ENCODE measurements at places on chromosomes 12 and 14.

DNA sequence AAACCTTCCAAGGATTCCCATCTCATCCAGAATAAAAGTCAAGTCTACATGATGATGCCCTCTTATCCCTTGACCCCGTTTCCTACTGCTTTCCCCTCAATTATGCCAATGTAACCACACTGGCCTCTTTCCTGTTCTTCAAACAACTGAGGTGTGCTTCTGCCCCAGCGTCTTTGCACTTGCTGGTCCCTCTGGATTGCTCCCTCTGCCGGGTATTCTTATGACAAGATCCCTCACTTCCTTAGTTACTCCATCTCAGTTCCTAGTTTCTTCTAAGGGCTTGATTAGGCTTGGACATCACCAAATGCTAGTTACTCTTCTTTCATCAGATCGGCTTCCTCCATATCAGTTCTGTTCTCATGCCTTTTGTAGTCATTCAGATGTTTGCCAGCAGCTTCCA is 32.7 kb upstream of the PELI2 start:
- no peak for DNase-seq

DNA sequence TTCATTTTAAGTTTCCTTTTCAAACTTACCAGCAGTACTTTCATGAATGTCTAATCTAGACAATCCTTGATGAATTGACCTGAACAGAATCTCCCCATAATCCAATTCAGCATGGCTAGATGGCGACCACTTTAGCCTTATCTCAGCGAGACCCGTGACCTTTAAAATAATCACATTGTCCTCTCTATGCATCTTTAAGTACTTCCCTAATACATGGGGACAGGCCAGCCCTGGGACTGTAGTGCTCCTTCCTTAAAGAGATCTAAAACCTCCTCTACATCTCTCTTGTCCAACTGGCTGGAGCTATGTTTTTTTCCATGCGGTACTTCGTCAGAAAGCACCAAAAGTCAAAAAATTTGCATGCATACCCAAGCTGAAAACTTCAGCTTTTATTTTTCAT is 746.0 kb downstream of the VRK1 start:
- DNase-seq, result no peak

GRCh38 chr14:58191763-58192601 is 8.0 kb upstream of the ACTR10 start:
- no peak for DNase-seq

DNA sequence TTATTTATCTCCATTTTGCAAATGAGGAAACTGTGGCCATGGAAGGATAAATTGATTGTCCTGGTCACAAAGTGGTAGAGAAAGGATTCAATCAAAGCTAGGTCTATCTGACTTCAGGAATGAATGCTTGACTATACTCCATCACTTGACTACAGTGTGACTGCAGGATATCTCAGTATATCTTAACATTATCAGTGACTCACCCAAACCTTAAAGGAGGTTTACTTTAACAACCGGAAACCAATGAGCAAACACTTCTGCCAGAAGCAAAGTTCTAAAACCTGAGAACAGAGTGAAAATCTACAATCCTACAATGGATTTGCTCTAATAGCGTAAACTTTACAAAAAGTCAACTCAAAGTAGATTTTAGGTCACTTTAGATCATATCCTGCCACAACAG is 277.0 kb downstream of the CEP128 start:
- DNase-seq, result no peak

DNA sequence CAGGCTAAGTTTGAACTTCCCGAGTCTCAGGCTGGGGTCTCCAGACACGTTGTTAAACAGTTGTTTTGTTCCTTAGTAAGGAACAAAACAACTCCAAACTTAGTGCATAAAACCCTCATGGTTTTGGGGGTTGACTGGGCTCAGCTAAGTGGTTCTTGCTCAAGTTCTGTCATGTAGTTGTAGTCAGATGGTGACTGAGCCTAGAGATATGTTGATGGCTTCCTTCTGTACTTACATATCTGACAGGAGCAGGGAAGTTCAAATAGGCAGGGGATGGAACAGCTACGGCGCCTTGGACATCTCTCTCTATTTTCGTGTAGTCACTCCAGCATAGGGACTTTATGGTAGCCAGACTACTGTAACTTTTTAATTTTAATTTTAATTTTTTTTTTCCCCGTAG is 45.7 kb downstream of the SPATS2 start:
- no peak for DNase-seq

DNA sequence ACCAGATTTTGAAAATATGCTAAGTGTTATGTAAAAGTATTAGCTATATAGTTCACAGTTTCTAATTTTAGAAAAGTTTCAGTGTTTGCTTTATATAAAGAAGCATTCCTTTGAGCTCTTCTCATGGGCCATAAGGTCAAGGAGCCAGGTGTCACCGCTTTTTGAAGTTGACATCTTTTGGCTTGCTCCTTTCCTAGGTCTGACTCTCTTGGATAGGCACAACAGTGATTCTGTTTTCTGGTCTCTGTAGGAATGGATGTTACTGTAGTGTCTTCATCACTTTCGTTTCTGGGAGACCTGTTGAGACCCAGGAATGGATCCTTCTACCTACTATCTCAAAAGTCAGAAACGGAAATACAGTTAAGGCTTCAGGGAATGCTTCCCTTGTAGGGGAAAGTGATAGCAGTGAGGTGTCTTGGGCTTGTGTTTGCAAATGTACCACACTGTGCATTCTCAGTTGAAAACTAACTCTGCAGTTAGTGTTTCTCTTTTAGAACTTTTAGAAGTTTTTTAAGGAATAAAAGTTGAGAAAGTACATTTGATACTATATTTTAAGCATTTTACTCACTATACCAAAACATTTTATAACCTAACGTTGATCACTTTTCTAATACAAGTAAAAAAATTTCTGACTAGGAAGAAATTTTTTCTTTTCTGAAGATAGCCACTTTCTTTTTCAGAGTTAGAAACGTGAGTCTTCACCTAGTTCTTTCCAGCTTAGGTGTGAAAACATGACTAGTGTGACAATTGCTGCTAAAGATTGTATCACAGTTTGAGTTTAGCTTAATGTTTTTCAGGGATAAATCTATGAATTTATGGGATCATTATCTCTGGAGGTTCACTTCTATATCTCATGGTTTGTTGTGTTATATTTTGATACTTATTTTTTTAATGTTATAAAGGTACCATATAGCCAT is 20.8 kb downstream of the VRK1 start:
- DNase-seq, result no peak

DNA sequence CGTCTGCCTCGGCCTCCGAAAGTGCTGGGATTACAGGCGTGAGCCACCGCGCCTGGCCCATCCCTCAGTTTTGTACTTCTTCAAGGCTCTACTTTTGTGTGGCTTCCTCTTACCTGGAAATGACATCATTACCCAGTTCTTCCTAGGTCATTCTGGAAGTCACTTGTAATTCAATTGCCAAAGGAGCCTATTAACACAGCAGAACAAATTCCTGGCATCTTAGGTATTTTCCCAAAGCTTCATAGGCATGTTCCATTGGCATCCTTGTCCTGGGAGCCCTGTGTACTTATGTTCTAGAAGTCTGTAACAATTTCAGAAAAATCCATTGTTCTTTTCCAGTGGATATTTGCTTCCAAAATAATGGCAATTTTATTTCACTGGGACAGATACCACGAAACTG is 60.6 kb downstream of the DAAM1 start:
- no peak for DNase-seq

DNA sequence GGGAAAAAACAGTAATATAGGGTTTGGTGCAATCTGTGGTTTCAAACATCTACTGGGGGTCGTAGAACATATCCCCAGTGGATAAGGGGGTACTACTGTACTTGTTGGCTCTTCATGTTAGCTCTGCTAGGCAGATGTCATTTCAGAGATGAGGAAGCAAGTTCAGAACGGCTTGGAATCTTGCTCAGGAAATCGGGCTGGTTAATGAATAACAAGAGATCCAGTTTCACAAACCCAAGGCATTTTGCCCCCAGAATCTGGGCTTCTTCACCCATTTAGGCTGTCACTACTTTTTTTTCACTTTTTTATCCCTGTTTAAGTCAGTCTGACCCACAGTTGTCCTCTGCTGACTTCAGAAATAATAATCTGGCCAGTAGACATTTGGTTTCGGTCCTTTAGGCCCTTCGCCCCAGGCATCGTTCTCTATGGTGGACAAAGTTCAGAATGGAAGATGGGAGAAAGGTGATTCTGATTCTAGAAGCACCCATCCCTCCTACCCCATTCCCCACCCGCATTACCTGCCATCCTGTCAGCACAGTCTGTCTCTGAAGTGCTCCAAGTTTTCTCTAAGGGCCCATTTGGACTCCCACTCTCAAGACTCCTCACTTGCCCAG is 4.5 kb downstream of the SUOX start:
- no peak for DNase-seq

DNA sequence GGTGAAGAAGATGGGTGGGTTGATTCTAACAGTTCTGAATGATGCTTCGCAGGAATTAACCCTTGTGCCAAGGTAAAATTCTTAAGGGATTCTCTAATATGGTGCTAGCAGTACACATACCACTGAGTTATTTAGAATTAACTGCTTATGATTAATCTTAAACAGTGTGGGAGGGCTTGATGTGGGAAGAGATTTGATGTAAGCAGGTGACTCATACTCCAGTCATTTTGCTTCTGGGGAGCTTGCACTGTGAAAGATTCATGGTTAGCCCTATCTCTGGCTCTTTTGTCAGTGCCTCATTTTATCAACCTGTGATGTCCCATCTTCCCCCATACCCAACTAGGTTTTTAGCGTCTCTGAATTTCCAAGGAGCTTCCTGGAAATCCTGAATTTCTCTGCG is 83.8 kb downstream of the NRXN3 start:
- no peak for DNase-seq

GRCh38 chr12:52884526-52885293 is 20.2 kb downstream of the KRT8 start:
- DNase-seq, result peak; percentile 82

GRCh38 chr12:46362895-46363581 is 9.5 kb downstream of the SLC38A2 start:
- DNase-seq, result no peak

GRCh38 chr14:59275668-59276067 is 87.2 kb downstream of the DAAM1 start:
- no peak for DNase-seq

DNA sequence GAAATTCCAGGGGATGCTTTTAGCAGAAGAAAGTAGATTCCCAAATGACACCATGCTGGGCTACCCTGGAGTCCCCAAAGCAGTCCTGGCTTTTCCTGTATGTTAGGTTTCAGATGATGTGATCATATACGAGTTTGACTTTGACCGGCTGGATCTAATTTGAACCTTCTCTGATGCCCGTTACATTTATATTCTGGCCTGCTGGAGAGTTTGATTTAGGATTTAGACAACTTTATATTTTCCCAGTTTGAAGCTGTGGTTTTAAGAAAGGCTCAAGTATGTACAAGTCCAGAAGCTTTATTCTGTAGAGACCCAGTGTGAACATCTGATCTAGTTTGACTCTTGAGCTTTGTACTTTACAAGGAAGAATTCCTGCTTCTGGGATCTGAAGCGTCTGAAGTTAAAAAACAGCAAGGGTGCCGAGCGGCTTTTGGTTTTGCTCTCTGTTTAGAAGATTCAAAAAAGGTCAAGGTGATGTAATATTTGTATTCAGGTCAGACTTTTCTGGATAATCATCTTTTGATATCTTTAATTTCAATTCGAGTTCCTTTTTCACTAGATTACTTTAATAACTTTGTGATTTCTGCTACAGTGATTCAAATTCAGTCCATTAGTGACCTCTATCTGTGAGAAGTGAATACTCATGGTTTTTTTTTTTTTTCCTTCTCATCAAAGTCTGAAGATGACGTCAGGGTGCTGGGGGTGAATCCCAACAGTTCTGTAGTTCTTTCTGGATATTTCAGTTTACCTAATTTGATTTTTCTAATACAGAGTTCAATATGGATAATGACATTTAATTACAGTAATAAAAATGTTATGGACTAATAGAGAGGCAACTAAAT is 6.3 kb downstream of the FLRT2 start:
- DNase-seq, result no peak

- no peak for DNase-seq
Measured at GRCh38 chr12:113983777-113984448, 17.8 kb upstream of the RBM19 start.

DNA sequence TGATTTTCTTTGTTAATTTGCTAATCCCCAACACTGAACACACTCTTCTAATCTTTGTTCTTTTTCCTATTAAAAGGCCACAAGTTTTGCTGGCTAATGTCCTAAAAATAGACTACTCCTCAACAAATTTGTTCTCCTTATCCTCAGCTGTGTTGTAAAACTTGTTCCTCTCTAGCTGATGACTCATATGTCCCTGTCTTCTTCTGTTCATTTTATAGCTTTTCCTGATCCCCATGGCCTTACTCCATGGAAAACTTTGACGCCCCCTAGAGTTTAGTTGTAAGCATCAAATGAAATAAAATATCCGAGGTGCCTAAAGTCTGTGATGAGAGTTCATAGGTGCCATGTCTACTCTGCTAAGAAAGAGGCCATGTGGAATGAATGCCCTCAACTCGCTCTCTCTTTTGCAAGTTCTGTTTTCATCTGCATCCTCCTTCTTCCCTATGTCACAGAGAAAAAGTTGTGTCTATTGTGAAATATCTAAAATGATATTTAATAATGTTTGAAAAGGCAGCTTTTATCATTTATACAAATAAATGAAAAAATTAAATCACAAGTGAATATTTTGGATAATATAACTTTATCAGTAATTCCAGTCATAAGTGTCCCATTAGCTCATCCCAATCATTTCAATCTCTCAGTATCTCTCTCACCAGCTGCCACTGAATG is 237.9 kb downstream of the IPO8 start:
- DNase-seq, result no peak

GRCh38 chr12:38163442-38163801 is 153.2 kb upstream of the ALG10B start:
- no peak for DNase-seq

DNA sequence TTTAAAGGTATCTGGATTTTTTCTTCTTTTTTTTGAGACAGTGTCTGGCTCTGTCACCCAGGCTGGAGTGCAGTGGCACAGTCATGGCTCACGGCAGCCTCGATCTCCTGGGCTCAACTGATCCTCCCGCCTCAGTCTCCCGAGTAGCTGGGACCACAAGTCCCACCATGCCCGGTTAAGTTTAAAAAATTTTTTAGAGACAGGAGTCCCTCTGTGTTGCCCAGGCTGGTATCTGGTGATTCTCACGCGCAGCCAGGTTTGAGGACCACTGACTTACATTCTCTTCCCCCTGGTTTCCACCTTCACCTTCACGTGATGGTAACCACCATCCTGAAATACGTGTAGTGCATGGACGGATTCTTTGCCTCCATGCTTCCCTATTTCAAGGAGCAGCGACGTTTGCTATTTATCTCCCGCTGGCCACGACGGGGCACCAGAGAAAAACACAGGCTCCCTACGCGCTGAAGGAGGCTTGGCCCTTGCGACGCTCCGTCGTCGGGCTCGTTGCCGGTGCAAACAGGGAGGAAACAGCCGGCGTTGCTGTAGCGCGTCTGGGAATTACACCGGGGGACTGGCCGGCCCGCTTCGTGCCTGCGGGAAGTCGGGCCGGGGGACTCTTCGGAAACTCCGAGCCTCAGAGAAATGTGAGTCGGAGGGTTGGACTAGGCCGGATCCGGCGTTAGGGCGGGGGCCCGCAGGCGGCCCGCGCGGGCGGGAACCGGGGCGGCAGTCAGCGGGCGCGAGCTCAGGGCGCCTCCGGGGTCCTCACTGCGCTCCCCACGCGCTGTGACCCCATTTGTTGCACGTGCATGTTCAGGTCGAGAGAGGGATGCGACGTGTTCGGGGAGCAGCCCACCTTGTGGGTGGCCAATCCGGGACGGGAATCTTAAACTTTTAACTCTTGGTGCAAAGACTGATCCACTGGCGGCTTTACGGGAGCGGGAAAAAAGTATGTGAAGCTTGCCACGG is at the start of gene TCHP:
Gene TCHP (plus strand): TSS at position 492 of the 969 bp plus-strand sequence. CDS start 2,753 bp downstream, outside the sequence.
- DNase-seq, result peak; percentile 58

Measured in activated T-cell treated with anti-CD3 and anti-CD28 coated beads for 1 hour (primary cell).